Heart right ventricle (tissue), 16 donors: ENCODE measurements at places on chromosomes 1 and 21. TPM values are rescaled to one million over a fixed set of nuclear protein-coding genes. Genes with fewer than 3 reads are reported as not detected.

Gene CHI3L1
- total RNA-seq = 2.1 TPM

Gene PIGM
- total RNA-seq = 2.4 TPM

DNA sequence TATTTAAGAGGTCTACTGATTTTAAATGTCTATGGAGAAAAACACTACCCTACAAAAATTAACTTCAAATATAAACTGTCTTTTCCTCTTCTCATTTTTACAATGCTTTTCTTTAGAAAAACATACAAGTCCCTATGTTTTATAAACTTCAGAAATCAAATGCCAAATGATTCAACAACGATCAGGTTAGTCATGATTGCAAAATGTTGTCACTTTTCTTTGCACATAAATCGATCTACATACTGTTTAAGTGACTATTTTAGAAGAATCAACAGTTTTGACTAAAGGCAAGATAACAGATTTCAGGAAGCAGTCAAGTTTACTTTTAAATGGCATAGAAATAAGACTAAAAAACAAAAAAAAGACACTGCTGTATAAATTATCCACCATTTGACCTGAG lies 168.7 kb downstream of the GPATCH2 start:
- no peaks in the 10 kb centered on the region for H3K4me1 ChIP-seq
- H3K36me3 ChIP-seq = peaks cover 7% of the 10 kb centered on the region
- H3K27me3 ChIP-seq = no peaks in the 10 kb centered on the region
- DNase-seq = no peak

DNA sequence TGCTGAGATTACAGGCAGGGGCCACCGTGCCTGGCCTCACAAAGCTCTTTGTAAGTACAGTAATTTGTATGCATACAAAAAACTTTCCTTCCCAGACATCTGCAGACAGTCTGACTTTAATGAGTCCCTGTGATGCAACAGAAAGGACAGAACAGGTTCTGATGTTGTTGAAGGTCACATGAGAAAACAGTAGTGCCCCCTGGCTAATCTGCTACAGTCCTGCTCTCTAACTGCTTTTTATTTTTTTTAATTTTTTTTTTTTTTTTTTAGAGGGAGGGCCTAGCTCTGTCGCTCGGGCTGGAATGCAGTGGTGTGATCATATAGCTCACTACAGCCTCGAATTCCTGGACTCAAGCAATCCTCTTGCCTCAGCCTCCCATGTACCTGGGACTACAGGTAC lies 36.7 kb downstream of the ACBD3 start:
- H3K27me3 ChIP-seq = no peaks in the 10 kb centered on the region
- H3K4me1 ChIP-seq = no peaks in the 10 kb centered on the region
- H3K4me3 ChIP-seq = no peak overlapping the region
- no peak for DNase-seq
- H3K36me3 ChIP-seq = peaks cover 96% of the 10 kb centered on the region

- H3K4me1 ChIP-seq = peaks cover 29% of the 10 kb centered on the region
- no peaks in the 10 kb centered on the region for H3K27me3 ChIP-seq
- no peak overlapping the region for H3K27ac ChIP-seq
- no peak for DNase-seq
- no peak overlapping the region for H3K4me3 ChIP-seq
- H3K36me3 ChIP-seq = no peaks in the 10 kb centered on the region
Observed at GRCh38 chr1:212208978-212209644, 76.1 kb upstream of the PPP2R5A start.
